Stimulated activated CD8-positive, alpha-beta memory T cell treated with anti-CD3 and anti-CD28 coated beads, Interleukin-2, amount 100 ng/mL, for 48 hours (primary cell): ENCODE measurements at places on chromosomes 4 and X.

GRCh38 chr4:71648448-71648847 lies 135.4 kb downstream of the GC start:
- no peak for DNase-seq

GRCh38 chrX:23726191-23726590 lies 16.9 kb downstream of the ACOT9 start:
- DNase-seq = no peak

DNA sequence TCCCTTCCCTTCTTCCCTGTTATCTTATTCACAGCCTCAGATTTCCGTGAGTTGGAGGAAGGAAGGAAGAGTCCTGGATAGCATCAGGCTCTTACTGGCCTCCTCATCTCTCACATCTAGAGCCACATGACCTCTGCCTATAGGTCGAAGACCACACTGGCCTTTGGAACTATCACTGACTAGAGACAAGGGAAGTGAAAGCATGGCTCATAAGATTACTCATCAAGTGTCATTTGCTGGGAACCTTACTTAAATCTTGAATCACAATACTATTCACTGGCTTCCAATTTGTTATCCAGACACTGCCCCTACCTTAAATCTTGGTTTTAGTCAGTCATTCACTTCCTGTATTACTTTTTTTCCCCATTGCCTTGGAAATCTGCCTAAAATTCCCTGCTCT lies 61.6 kb upstream of the MTMR8 start:
- DNase-seq = no peak

GRCh38 chr4:156830351-156830750 lies 141.2 kb downstream of the PDGFC start:
- DNase-seq = no peak

GRCh38 chr4:163367651-163368050 lies 24.0 kb downstream of the NPY5R start:
- no peak for DNase-seq

- no peak for DNase-seq
These were observed 73.4 kb upstream of the PLS3 start for GRCh38 chrX:115487608-115488007.

DNA sequence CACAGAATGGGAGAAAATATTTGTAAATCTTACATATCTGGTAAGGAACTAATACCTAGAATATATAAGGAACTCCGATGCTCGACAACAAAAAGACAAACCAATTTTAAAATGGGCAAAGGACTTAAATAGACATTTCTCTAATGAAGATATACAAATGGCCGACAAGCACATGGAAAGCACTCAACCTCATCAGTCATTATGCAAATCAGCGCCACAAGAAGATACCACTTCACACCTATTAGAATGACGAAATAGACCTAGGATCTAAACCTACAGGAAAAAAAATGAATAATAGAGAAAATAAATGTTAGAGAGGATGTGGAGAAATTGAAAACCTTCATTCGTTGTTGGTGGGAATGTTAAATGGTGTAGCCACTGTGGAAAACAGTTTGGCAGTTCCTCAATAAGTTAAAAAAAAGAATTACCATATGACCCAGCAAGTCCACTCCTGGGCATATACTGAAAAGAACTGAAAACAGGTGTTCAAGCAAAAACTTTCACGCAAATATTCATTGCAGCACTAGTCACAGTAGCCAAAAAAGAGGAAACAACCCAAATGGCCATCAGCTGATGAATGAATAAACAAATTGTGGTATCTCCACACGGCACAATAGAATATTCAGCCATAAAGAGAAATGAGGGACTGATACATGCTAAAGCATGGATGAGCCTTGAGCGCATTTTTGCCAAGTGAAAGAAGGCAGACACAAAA lies 57.3 kb upstream of the WDR19 start:
- DNase-seq = no peak

DNA sequence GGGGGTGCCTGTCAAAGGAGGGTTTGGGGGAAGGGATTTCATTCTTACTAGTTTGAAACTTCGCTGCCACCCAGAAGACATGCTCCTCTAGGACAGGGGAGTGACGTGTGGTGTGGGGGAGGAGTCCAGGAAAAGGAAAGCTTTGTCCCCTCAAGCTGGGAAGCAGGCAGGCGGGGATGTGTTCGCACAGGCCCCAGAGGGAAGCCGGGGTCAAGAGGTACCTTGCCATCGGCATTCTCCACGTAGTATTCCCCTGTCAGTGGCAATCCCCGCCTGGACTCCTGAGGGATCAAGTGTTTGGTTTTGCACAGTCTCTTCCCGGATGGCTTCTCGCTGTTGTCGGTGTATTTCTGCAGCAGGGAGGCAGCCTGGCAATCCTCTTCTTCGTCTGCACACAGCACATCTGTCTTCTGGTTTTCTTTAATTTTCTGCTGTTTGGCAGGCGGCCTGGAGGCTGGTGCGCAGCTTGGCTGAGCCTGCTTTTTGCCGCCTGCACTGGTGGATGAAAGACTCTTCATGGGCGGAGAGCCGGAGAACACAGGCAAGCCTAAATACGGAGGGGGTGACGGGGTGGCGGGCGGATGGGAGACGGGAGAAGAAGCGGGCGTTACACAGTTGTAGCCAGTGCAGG lies 35.1 kb downstream of the BCOR start:
- DNase-seq = no peak

GRCh38 chrX:94455782-94456181 lies 781.8 kb downstream of the FAM133A start:
- DNase-seq = no peak

DNA sequence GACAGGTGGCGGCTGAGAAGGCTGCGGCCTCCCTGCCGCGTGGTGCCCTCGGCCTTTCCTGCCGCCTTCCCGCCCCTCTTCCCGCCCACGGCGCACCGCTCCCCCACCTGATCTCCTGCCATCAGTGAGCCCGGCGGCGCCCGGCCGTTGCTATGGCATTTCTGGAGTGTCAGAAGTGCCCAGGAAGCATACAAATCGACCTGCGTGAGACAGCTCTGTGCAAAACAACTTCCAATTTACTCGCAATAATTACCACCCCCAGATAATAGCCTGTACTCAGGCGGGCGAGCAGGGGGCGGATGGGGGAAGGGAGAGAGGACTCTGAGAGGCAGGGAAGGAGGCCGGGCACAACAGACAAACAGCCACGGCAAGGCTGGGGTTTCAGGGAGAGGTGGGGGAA lies 16.6 kb upstream of the ERCC6L start:
- no peak for DNase-seq

DNA sequence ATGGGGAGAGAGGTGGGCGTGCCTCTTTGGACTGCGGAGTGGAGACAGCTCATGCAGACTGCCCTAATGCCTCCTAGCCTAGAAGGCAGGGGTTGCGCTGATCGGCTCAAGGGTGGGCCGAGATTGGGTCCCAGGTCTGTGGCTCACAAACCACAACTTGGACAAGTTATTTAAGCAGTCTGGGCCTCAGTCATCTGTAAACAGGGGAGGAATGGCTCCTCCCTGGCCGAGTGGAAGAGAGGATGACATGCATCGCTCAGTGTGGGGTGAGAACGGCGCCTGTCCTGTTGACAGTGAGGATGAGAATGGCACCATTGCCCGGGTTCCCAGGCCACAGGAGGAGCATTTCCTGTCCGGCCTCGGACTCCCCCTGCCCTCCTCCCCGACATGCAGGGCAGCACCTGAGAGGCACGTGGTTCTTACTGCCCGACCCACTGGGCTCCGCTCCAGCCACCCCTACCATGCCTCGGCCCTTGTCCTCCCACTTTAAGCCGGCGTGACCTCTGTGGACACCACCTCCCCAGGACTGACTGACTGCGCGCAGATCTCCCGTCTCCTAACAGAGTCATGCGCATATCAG lies 40.3 kb upstream of the GRPEL1 start:
- DNase-seq = no peak

DNA sequence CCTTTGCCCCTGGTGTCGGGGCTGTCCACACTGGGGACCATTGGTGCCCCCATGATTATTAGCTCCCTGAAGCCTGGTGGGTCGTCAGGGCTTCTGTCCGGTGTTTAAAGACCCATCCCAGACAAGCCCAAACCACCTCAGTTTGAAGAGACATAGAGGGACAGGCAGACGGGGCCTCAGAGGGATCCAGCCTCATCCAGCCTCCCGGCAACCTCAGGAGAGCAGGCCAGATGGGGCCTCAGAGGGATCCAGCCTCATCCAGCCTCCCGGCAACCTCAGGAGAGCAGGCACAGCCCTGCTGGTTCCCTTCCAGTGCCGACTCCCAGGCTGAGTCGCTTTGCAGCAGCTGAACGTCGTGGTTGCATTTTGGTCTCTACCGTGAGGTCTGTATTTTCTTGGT lies 32.1 kb downstream of the PIGG start:
- DNase-seq = no peak

DNA sequence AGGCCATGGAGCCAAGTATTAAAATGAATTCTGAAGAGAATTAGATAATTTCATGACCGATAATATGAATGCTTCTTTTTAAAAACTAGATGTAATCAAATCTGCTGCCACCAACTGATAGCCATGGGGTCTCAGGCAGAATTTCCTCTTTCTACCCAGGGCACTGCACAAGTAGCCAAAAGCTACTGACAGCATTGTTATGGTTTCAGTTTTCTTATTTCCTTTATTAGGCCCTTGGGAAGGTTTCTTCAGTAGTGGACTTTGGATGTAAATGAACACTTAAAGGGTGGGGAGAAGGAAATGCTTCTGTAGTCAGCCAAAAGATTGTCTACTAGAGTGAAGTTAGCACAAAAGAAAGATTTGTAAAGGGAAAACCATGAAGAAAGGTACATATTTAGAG lies 686.0 kb downstream of the ADGRL3 start:
- no peak for DNase-seq

GRCh38 chr4:3402491-3403347 lies 39.0 kb upstream of the HGFAC start:
- DNase-seq = no peak

DNA sequence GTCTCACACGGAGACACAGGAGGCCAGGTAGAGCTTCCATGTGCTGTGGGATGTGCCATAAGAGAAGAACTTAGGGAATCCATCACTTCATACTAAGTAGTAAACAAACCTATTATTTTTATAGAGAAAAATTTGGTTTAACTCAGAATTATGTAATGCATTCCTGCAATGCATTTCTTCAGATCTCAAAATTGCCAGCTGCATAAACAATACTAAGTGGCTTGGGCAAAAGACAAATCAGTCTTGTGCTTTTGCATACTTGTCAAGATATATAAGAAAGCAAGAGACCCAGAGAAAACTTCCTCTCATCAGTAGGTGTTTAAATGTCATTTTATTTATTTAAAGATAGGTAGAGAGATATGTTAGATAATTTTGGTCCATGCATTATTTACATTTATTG lies 382.1 kb upstream of the CTSO start:
- no peak for DNase-seq

DNA sequence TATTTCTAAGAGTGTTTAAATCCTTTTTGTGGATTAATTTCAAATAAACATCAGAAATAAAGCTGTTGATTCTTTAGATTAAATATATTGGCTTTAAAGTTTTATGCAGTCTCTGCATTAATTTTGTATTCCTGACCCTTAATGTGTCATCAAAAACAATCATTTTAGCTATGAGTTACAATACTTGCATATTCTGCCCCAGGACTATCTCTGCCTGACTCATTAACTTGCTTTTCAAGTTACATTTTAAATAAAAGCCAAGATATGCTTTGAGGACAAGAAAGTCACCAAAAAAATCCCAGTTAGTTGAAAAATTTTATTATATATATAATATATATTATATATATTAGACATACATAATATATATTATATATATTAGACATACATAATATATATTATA lies 208.7 kb downstream of the ADGRL3 start:
- no peak for DNase-seq

DNA sequence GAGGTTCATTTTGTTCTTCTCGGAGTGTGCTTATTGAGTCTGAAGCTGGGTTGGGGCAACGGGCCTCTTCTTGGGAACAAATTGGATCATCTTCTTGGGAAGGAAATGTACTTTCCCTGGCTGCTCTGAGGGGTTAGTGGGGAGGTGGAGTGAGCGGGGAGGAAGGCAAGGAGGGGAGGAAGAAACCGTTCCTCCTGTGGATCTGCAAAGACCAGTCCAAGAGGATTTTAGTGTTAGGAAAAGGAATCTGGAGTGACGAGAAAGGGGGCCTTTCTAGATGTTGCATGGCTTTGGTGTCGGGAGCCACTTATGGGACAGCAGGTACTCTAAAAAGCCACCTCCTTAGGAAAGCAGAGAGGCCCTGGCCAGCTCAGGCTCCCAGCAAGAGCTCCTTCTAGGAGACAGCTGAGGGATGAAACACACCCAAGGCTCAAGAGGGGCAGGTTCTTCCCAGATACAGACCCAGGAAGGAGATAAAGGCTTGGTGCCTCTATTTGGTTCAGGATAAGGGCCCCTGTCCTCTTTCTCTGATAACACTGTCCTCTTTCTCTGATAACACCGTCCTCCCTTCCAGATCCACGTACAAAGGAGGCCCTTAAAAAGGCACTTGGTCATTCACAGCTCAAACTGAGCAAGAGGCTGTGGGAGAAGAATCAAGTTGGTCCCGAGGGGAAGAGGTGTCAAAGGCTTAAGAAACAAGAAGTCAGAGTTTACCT lies 451 bp downstream of the SOD3 start:
- no peak for DNase-seq

GRCh38 chr4:2743518-2744445 lies 12.4 kb downstream of the TNIP2 start:
- no peak for DNase-seq

DNA sequence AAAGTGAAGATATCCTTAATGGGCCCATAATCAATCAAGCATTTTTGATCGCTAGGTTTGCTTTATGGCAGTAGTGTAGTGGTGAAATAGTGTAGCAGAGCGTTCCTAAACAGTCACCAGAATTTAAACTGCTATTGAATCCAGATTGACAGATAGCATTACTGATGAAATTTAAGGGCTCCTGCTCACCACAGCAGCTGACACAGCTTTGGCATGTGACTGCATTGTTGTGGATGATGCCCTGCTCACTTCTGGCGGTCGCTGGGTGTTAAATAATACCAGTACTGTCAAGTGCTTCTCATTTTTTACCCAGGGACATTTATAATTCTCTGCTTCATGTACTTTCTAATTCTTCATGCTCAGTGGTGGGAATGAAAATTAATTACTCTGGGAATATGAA lies 102.0 kb upstream of the ARHGAP24 start:
- no peak for DNase-seq

DNA sequence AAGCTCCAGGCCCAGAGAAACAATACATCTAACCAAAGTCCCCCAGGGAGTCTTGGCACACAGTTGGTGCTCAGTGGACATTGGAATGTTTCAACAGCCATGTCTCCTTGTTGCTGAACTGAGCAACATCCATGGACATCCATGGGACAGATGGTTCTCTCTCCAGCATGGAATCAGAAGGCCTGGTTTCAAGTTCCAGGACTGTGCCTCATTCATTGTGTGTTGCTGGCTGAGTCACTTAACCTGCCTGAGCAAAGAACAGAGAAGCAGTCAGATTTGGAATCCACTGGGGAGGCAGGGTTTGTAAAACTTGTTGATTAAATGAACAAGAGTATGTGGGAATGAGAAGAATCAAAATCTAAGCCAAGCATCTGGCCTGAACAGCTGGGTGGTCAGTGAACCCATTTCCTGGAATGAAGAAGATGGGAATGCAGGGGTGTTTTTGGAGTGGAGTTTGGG lies 147.9 kb downstream of the CHIC2 start:
- DNase-seq = no peak

- no peak for DNase-seq
These were observed 18.0 kb downstream of the GRK4 start for GRCh38 chr4:2981256-2981819.

- DNase-seq = no peak
These were observed 57.4 kb downstream of the SCD5 start for GRCh38 chr4:82741188-82741587.
